CD4-positive, alpha-beta T cell treated with Interleukin-10 for 1 hour (primary cell): ENCODE measurements at places on chromosomes 3 and 15.

DNA sequence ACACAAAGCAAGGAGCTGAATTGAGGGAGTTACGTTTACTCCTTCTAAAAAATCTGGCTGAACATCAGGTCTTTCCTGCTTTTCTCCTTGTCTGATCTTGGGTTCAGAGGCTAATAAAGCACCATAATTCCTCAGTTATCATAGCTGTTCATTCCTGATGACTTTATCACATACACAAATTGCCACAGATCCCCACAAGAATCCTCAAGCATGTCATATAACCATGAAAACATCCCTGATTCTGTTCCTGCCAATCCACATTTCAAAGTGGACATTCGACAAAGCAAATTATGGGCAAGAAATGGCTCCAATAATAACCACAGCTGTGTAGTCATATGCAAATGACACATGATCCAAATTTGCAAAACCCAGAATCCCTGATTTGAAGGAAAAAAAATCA, 321.3 kb downstream of the MEX3B start:
- no peak for DNase-seq

DNA sequence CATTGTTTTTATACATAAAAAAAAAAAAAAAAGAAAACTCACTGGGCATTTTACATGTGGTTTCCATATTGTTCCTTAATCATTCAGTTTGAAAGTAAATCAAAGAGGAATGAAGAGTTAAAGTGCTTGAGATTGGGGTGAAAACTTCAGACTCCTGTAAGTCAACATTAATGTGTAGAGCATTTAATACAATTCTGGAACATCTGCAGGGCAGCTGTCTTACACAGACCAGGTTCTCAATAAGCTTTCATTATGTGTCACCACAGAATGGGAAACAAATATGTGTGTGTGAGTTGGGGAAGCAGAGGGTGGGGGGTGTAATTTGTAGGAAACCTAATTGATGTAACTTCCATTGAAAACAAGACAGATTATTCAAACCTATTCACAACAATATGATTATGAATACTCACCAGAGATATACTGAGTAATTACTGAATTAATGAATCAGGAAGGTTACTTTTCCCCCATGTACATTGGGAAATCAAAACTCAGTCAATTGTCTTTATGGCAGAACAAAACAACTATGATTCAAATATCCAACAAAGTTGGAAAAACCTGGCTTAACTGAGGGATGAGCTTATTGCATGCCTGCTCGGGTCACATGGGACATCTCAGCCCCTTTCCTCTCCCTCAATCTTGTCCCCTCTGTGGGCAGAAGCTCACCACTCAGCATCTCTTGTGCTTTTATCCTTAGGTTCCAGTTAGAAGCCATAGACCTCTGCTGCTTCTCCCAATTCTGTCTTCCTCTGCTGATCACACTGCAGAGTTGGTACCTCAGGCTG, 281.2 kb upstream of the THBS1 start:
- DNase-seq = no peak

GRCh38 chr3:39519554-39520288, 52.2 kb downstream of the MOBP start:
- no peak for DNase-seq

DNA sequence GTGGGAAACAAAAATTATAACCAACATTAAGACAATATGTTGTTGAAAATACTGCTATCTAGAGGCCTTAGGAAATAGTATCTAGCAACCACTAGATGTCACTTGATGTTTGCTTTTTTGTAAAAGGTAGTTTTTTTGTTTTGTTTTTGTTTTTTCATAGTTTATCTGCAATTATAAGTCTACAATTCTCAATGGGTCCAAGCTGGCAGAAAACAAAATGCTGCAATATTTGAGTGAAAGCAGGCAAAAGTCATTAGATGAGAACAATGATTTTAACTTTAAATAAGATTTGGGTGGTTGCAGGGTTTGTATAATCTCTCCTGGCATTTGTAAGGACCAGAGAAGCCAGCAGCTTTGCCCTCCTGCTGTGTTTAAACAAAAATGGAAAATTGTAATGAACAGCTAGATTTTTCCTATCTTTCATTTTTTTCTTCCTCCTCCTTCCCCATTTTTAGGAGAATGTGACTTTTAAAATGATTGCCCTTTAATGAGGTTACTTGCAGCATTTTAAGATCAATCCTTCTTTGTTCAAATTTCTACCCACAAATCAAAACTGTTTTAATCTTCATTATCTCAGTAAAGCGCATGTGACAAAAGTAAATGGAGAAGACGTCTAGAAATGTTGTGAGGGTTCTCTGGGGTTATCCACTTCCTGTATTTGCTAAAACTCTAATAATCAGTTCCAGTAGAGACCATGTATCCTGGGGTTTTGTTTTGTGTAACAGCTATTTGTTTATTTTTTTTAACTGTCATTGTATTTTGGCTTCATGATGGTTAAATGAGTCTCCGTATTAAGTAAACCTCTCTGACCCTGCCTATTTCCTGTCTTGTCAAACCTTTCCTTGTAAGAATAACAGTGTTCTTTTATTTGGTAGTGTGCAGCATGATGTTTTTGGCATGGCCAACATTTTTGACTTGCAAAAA, 27.3 kb downstream of the DUT start:
- DNase-seq = no peak

DNA sequence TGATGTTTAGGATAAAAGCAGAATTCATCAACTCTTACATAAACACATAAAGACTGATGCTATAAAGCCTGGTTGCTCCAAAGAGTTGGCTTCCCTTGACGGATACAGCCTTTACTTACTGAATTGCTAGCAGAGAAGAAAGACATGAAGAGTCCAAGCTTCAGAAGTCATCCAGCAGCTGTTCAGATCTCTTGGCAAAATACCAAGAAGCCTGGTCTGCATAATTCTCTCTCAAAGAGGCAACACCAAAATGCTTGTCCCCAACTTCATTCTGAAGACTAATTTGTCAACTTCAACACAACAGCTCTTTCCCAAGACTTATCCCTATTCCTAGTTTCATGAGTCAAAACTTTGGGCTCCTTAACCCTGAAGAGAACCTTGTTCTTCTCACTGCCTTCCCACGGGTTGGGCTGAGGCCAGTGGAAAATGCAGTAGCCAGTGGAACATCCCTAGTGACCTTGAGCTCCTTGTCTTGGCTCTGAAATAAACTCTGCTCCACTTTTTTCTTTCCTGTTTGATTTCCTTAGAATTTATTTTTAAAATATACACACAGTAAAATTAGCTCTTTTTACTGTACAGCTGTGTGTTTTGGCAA, 119.2 kb upstream of the THBS1 start:
- no peak for DNase-seq

DNA sequence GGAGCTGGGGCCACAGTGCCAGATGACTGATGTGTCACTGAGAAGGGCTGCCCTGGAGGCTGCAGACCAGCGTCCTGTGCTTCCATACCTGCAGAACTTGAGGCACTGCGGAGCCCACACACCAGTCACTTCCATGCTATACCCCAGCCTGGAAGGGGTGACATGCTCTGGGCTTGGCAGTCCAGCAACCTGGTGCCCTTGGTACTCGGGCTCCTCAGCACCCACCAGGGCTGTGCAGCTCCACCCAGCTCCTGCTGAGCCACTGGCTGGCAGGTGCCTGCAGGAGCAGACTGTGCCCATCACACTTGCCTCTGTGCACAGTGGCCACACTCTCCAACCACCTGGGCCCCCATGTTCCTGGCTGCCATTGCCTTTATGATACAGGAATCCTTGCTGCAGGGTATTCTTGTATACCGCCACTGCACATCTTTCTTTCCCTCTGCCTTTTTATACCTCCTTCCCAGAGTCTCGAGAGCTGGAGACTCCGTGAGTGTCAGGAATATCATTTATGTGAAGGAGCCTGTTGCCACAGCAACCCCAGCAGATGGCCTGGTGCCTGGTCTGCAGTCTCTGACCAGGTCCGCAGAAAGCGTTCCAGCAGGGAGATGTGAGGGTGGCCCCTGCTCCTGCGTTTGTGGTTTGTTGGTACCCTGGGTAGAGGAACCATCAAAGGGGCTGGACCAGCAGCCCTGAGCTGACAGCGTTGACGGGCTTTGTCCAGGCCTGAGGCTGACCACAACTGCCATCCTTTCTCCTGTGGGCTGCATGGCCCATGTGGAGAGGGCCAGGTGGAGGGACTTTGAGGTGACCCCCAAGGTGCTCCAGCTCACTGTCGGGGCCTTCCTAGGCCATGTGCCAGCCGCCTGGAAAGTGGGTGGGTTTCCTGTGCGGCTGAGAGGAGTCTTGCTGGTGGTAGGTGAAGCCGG, 93.4 kb upstream of the PLXNA1 start:
- DNase-seq = no peak
